ENCODE measurements at places on chromosomes 1 and 21. TPM values are rescaled to one million over a fixed set of nuclear protein-coding genes. Genes with fewer than 3 reads are reported as not detected.

Gene CFAP57
- total RNA-seq: 0.34 TPM

Gene AMIGO1
- total RNA-seq: 2.8 TPM

GRCh38 chr1:212166244-212166643, 119.0 kb upstream of the PPP2R5A start:
- no peak for DNase-seq

DNA sequence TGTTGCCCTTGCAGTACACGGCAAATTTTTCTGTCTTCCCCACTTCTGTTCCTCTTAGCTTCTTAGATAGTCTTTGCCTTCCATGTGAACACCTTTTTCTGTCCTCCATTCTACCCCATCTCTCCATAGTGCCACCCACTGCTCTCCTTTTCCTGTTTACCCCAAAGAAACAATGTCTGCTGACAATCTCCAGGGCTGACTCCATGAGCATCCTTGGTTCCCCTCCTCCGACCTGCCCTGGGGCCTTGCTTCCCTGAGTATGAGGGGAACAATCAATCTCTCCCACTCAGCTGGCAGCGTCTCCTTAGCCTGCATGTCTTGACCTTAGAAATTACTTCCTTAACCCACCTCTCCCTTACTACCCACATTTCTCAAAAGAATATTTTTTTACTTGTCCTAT, 12.3 kb upstream of the MYBPHL start:
- no peak for DNase-seq

DNA sequence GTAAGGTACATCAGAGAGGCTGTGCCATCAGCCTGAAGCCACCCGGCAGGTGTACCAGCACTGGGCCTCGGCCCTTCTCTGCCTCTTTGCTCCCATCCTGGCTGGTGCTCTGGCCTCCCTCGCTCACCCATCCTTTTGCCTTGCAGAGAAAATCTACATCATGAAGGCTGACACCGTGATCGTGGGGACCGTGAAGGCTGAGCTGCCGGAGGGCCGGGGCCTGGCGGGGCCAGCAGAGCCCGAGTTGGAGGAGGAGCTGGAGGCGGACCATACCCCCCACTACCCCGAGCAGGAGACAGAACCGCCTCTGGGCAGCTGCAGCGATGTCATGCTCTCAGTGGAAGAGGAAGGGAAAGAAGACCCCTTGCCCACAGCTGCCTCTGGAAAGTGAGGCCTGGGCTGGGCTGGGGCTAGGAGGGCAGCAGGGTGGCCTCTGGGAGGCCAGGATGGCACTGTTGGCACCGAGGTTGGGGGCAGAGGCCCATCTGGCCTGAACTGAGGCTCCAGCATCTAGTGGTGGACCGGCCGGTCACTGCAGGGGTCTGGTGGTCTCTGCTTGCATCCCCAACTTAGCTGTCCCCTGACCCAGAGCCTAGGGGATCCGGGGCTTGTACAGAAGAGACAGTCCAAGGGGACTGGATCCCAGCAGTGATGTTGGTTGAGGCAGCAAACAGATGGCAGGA, 24.5 kb upstream of the TNFRSF1B start:
- DNase-seq: no peak

- DNase-seq: peak; percentile 44
Observed at GRCh38 chr1:184838504-184838951, 83.9 kb upstream of the EDEM3 start.

Gene WNT2B
- 1.3 TPM for total RNA-seq

DNA sequence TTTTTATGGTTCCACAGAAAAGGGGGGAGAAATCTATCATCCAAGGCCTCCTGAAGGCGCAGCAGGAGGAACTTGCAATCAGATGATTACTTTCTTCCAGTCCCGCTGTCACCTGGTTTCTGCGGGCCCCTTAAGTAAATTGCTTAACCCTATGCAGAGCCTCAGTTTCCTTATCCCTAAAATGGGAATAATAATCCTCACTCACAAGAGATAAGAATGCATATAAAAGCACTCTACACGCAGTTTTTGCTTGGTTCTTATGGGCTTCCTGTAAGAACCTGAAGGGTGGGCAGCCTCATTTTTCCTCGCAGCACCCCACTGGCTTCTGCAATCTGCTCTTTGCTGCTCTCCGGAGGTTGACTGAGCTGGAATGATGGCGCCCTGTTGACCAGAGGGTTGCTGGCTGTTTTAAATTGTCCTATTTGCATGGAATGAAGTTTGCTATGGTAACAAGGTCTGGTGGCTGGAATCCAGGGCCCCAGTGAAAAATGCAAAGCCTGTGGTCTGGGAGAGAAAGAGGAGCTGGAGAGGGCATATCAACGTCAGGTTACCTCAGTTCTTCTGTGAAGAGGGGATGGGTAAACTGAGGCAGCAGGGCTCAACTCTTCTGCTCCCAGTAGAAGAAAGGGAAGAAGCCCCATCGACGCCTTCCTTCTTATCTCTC, 1.0 kb upstream of the KAZN start:
- peak; percentile 21 for DNase-seq

Gene ANGPTL1
- total RNA-seq: not detected

DNA sequence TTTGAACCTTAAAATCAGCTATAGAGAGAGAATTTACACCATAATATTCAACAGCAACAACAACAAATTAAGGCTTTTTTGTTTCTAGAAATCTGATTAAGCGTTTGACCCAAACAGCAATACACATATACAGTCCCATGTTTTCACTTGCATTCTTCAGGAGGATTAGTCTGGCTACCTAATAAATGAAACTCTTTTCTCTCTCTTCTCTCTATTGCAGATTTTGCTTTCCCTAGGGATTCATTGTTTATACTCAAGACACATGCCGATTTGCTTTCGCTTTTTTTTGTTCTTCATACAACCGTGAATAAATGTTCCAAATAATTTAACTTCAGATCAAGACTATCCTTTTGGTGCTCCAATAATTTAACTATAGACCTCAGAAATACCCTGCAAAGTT, 162.4 kb upstream of the PTBP2 start:
- DNase-seq: no peak

DNA sequence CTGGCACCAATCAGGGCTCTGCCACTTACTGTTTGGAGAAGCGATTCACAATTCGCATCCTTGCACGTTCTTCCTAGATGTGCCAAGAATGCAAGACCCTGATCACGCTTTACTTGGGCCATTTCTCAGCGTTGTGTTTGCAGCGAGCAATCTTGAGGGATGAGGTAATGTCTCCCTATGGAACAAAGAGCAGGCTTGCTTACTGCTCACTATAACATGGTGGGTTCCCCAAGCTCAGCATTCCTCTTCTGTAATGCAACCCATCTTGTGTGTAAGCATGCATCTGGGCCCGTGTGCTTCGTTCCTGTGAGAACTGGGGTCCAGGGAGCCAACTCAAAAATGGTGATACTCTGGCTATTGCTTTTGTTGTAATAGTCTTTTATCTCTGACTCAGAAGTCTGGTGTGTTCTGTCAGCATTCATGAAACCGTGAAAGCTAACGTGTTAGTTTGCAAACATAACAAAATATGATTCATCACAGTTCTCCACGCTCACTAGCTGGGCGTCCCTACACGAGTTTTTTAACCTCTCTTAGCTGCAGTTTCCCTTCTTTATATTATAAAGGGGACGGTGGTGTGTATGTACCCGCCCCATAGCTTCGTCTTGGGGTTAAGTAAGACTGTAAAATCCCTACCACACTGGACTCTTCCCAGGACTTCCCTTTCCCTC, 33.3 kb downstream of the DNTTIP2 start:
- DNase-seq: peak; percentile 66

Gene CELA2A
- not detected for total RNA-seq

DNA sequence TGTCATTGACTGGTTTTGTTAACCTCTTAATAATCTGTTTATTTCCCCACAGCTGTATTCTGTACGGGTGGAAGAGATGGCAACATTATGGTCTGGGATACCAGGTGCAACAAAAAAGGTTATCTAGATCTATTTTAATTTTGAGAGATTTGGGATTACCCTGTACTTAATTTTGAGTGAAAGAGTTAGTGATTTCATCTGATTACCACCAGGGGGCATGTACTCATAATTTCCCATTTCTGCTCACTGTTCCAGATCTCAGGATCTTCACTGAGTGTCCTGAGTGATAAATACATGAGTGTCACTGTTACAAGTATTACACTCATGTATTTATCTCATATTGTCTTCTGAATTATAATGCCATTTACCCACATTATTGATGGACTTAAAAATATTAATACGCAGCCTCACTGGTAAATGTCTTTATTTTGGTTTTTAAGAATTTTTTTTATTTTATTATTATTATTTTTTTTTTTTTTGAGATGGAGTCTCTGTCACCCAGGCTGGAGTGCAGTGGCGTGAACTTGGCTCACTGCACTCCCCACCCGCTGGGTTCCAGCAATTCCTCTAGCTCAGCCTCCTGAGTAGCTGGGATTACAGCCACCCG, 27.4 kb downstream of the DTL start:
- peak; percentile 12 for DNase-seq

- DNase-seq: no peak
Observed at GRCh38 chr1:84202126-84202525, 58.1 kb downstream of the PRKACB start.

DNA sequence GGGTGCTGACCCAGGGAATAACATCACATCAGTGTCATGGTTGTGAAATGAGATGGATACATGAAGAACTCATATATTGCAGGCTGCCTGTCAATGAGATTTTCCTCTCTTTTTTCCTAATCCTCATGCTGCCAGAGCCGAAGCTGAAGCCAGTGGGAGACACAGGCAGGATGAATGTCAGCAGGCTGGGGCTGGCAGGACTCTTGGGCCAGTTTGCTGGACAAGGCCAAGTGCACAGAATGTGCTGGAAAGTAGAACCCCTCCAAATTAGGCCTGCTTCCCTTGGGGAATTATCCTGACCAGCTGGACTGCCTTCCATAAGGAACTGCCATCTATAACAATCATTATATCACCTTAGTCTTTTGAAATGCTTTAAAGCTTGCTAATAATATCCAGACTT, 31.4 kb downstream of the SLC44A3 start:
- no peak for DNase-seq

Gene DIPK1A
- 1.6 TPM for total RNA-seq

Gene AIM2
- total RNA-seq: not detected

DNA sequence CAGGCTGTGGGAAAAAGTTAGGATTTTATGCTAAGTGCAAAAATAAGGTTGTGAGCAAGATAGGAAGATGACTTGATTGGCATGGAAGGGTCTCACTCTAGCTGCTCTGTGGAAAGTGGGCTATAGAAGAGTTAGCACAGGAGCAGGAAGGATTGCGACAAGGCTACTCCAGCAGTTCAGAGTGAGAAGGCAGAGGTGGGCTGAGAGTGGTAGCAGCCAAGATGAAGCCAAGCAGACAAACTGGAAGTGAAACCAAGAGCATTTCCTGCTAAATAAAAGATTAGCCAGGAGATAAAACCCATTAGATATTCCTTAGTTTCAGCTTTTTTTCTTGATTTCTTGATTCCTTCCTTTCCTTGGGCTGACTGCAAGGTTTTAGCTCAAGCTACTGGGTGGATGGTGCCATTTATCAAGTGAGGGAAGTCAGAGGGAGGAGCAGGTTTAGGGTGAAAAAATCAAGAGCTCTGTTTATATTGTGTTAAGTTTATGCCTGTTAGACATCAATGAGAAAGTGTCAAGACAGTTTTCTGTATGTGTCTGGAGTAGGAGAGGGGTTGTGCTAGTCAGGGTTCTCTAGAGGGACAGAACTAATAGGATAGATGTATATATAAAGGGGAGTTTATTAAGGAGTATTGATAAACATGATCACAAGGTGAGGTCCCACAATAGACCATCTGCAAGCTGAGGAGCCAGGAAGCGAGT, 33.1 kb upstream of the ZNF644 start:
- no peak for DNase-seq

GRCh38 chr21:16811970-16812369, 700.9 kb upstream of the CXADR start:
- no peak for DNase-seq
